ENCODE measurements at places on chromosomes 4 and X.

DNA sequence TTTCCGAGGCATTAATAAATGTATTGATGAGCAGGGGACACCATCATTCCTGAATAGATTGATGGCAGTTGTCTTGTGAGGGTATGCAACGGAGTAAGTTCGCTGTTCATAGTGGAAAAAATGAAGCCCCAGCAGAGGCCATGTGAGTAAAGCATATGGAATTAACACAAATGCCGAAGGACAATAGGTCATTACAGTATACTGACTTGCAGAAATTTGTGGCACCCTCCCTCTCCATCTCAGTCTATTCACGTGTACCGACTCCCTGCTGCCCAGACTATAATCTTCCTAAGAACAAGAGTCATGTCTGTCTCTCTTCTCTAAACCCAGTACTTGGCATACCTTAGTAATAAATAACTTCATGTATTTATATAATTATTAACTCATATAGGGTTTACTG is 47.1 kb upstream of the PCDH10 start:
- DNase-seq: no peak

GRCh38 chr4:158538911-158539310 is 17.2 kb downstream of the RXFP1 start:
- no peak for DNase-seq

GRCh38 chrX:118865231-118865630 is 41.6 kb downstream of the ZCCHC12 start:
- DNase-seq: no peak

DNA sequence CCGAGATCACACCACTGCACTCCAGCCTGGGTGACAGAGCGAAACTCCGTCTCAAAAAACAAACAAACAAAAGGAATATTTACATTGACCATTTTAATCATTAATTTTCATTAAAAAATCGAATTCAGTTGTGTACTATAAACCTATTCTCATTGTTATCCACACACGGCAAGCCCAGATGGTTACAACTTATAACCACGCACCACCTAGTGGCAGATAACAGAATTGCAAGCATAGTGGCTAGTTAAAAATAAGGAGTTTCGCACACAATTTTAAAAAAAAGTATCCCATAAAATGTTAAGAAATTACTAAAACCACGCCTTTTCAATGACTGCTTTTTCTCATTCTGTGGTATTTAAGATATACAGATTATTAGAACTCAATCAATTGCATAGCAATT is 25.4 kb downstream of the MBNL3 start:
- DNase-seq: no peak

- no peak for DNase-seq
These were observed 696.9 kb downstream of the PCDH7 start for GRCh38 chr4:31417040-31417439.

GRCh38 chr4:6188687-6189305 is 11.6 kb downstream of the JAKMIP1 start:
- DNase-seq: no peak
